NCI-H526 treated with DMSO at 0.1 percent for 48 hours (cell line): ENCODE measurements at places on chromosomes 11 and 22.
A peak's percentile ranks its signal among the peaks of the same experiment; 100 is the strongest.

DNA sequence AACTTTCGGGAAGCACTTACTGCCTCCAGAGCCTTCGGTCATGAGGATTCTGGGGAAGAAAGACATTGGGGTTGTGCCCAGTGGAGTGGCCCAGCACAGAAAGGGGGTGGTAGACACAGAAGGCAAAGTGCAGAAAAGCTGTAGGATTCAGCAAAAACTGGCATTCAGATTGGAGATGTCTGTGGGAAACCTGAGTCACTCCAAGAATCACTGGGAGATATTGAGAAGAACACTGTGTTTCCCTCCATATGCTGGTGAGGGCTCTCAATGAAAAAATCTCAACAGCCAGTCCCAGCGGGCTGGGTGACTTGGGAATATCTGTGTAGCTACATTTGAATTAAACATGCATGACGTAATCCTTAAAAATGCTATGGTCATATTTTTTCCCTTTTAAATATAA is 61.2 kb upstream of the RCN1 start:
- DNase-seq = no peak

DNA sequence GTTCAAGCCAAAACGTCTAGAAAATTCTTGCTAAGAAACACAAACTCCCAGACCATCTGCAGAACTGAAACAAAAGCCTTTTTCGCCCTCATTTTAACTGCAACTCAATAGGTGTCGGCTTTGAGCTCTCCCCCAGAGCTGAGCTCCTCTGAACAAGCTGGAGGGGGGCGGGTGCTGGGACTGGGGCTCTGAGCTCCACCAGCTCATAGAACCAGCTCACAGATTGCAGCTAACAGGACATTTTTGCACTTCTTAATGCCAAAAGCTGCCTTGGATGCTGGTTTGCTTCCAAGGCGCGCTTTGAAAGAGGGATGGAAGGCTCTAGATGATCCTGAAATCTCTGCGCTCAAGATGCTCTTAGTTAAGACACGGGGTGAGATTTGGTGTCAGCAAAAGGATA is 6.0 kb upstream of the YWHAH start:
- DNase-seq = no peak

DNA sequence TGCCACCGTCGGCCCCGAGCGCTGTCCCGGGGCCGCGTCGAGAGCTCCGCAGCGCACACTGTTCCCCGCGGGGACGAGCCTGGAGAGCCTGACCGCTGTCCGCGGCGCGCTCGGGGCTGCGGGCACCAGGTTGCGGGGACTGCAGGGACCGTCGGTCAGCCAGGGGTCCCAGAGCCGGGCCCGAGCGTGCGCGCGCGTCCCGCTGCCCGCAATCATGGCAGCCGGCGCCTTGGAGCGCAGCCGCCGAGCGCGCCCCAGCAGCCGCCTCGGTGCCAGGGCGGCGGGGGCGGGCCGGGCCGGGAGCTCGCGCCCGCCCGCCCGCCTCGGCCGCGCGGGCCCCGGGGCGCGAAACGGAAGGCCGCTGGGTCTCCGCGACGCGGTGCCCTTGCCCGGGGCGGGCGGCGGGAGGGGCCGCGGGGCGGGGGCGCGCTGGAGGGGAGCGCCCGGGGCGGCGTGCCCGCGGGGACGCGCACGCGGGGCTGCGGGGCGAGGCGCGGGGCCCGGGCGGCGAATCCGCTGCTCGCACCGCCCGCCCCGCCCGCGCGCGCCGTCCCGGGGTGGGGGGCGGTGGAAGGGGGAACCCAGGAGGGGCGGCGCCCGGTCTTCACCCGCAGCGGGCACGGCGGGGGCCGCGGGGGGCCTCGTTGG is 79.4 kb upstream of the PPARA start:
- DNase-seq = no peak

DNA sequence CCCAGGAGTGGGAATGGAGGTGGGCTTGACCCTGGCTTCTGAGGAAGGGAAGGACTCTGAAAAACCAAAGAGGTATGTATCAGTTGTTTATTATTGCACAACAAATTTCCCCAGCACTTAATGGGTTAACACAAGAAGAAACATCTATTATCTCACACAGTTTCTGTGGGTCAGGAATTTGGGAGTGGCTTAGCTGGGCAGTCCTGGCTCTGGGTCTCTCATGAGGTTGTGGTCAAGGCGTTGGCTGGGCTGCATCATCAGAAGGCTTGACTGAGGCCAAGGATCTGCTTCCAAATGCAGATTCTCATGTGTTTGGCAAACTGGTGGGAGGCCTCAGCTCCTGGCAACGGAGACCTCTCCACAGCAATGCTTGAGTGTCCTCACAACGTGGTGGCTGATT is 17.5 kb upstream of the SMIM38 start:
- no peak for DNase-seq

- DNase-seq = peak; percentile 7
Measured at GRCh38 chr11:6474806-6475500, 1.2 kb upstream of the TRIM3 start.

- DNase-seq = no peak
Measured at GRCh38 chr11:28636566-28636965, 528.4 kb downstream of the METTL15 start.

- DNase-seq = peak; percentile 40
Measured at GRCh38 chr11:114953039-114953438, 274.7 kb downstream of the NXPE2 start.

GRCh38 chr22:19805821-19806212 is 45.2 kb downstream of the TBX1 start:
- DNase-seq = no peak
